Mononuclear cell (primary cell): ENCODE measurements at places on chromosomes 4 and X. TPM values are rescaled to one million over a fixed set of nuclear protein-coding genes. Genes with fewer than 3 reads are reported as not detected.

Gene ODAPH
- total RNA-seq, result 0.10 TPM

Gene TMPRSS11A
- not detected for total RNA-seq

Gene ASB5
- total RNA-seq, result not detected

Gene SHISA3
- total RNA-seq, result not detected

Gene FAM47E
- 0.21 TPM for total RNA-seq

Gene PRDM8
- total RNA-seq, result 4.8 TPM

Gene PIN4
- total RNA-seq, result 3.3 TPM

Gene VGLL1
- not detected for total RNA-seq

Gene PRR32
- total RNA-seq, result not detected

Gene PPEF1
- total RNA-seq, result 0.31 TPM

Gene PRDX4
- total RNA-seq, result 14.6 TPM

Gene C1QTNF7
- total RNA-seq, result 0.10 TPM

Gene DCAF8L2
- total RNA-seq, result 0.10 TPM

Gene CFP
- 139 TPM for total RNA-seq

Gene PCDH11X
- not detected for total RNA-seq

Gene UGT2B7
- total RNA-seq, result not detected

Gene OPRPN
- total RNA-seq, result 0.52 TPM

Gene IDH3G
- 42.3 TPM for total RNA-seq

Gene PRSS12
- total RNA-seq, result 0.21 TPM

Gene AFF1
- 31.7 TPM for total RNA-seq

Gene SHROOM4
- 0.31 TPM for total RNA-seq

Gene STS
- 3.3 TPM for total RNA-seq

Gene ENAM
- not detected for total RNA-seq

Gene TMEM31
- total RNA-seq, result not detected

Gene PFKFB1
- total RNA-seq, result 0.42 TPM

Gene GAGE12F
- not detected for total RNA-seq

Gene ARHGEF38
- not detected for total RNA-seq

Gene SLC7A11
- total RNA-seq, result 1.9 TPM

Gene SH3TC1
- total RNA-seq, result 56.6 TPM

Gene GPR101
- 0.10 TPM for total RNA-seq

Gene EMCN
- total RNA-seq, result 0.10 TPM

Gene DMRTC1B
- total RNA-seq, result 0.42 TPM

Gene BTK
- 33.1 TPM for total RNA-seq

Gene MAGEB5
- 0.21 TPM for total RNA-seq

Gene ADH1B
- not detected for total RNA-seq

Gene LPAR4
- 0.10 TPM for total RNA-seq

Gene MAGEC3
- not detected for total RNA-seq

Gene SHROOM2
- under 0.01 TPM for total RNA-seq

Gene GLRA3
- total RNA-seq, result not detected

Gene RHOXF2
- total RNA-seq, result not detected

Gene FGB
- total RNA-seq, result not detected

Gene TMEM47
- total RNA-seq, result not detected

Gene KCNE5
- total RNA-seq, result not detected

Gene SORBS2
- 2.1 TPM for total RNA-seq

Gene HPSE
- 9.4 TPM for total RNA-seq

Gene GAGE12C
- total RNA-seq, result not detected

Gene ASMT
- total RNA-seq, result 0.73 TPM
